ENCODE measurements at places on chromosomes 16 and 17.

DNA sequence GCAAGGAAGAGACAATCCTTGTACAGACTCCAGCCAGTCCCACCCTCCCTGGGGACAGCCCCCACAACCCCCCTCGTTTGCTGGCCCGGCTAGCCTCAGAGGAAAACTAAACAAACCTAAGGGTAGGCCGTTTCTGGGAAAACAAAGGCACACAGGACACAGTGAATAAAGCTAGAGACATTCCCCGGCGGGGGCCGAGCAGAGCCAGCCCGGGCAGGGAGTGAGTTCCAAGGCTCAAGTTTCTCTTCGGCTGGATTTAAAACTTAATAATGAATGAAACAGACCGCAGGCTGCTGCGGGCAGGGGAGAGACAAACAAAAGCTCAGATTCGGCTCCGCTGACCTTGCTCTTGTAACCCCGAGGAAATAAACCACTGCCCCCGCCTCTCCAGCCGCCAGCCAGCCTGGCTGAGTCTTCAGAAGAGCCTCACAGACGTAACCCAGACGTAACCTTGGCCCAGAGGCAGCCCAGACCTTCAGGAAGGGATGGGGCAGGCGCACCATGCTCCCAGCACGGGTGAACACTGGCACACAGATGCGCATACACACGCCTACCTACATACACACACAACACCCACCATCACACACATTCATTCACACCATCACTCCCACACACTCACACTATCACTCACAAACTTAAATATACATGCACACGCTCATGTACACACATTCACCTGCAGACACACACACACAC lies 216.0 kb downstream of the ZNF423 start:
- DNase-seq = peak; percentile 78

DNA sequence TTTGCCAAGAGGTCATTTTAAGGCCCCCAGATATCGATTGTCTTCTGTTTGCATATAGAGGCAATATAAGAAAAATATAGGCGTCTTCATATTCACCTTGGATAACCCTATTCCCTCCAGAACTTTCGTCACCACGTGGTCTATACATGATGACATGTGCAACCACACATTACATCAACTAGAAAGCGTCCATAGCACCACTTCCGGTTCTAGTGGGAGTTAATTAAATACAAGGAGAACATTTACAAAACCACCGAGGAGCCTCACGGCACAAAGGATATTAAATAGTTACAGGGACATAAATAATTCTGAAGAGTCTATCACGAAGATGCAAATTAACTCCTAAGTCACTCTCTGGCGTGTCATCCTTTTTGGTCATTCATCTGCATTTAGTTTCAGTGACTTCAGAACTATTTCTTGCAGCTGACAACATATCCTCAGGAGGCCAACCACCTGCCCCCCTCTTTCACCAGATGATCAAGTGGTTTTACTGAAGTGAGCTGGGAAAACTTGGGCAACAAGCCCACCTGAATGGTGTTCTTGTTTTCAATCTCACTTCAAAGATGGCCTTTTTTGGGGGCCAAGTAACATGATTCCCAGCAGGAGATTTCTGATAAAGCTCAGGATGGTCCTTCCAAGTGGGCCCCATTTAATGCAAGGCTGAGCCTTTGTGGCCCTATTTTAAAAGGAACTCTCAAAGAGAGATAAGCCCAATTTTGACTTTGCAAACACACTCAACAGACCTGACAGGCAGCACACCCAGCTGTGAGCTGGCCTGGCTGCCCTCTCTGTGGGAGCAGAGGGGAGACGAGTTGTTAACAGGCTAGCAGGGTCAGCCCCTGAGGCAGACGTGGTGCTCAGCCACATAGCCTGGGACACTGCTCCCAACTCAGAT lies 15.3 kb downstream of the CMTM3 start:
- DNase-seq = peak; percentile 64

DNA sequence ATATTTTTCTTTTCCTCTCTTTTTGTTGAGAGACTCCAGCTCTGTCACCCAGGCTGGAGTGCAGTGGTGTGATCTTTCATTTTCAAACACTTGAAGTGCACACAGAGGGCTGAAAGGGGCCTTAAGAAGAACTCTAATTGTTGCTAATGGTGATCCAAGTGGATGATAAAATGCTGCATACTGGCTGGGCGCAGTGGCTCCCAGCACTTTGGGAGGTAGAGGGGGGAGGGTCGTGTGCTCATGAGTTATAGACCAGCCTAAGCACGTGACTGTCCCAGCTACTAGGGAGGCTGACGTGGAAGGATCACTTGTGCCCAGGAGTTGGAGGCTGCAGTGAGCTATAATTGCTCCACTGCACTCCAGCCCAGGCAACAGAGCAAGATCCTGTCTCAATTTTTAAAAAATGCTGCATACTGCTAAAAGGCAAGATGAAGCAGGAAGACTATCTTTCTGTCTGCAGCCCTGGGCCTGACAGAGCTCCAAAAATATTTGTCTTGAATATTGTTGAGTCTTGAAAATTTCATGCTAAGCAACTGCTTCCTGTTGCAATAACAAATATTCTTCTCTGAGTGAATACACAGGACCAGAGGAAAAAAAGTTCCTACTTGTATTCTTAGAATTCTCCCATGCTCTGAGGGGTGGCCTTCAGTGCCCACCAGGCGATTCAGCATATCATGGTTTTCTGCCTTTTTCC lies 63.7 kb upstream of the AKTIP start:
- no peak for DNase-seq

- peak; percentile 46 for DNase-seq
Measured at GRCh38 chr17:58352596-58353388, 791 bp upstream of the SUPT4H1 start.

DNA sequence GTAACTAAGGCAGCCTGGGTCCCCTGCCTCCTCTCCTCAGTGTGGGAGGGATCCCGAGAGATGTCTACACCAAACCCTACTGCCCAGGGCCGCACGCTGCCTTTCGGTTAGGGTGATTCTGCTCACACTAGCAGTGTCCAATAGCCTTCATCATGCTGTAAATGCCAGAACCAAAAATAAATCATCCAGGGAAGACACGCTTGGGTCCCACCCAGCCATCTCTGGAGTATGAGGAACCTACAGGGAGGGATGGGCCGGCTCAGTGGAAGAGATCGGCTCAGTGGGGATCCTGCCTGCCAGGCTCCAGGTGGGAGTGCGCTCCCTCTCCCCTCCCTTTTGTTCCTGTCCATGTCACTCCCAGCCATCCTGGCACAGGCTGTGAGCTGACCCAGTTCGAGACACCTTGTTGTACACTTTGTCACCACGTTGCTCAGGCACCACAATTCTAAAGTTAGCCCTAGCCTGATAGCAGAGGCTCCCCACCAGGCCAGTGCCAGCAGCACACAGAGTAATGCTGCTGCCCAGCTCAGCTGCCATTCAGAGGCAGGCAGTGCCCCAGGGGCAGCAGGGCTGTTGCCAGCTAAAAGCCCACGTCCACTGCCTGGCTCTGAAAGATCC lies 24.5 kb downstream of the PEMT start:
- DNase-seq = no peak

GRCh38 chr17:2770129-2770528 lies 20.7 kb upstream of the CCDC92B start:
- no peak for DNase-seq

- peak; percentile 34 for DNase-seq
Measured at GRCh38 chr16:89565506-89566372, 5.3 kb downstream of the RPL13 start.

GRCh38 chr16:15548482-15548891 lies 94.5 kb downstream of the MARF1 start:
- no peak for DNase-seq

- peak; percentile 74 for DNase-seq
Measured at GRCh38 chr16:88922114-88922825, 54.7 kb downstream of the CBFA2T3 start.

DNA sequence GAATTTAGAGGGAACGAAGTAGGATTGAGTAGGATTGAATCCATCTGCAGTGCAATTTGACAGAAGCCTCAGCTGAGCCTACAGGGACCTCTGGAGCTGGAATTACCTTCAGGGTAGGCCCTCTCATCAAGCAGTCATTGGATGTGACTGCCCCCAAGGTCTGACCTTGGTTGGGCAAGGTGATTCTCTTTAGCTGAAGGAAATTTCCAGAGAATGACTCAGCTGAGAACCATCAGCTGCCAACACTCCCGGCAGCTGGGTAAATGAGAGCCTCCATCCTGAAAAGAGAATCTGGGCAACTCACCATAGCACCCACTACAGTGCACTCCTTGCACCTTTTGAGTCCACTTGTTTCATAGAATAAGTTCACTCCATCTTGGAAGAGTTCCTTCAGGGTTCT lies 113.5 kb upstream of the MED13 start:
- DNase-seq = no peak

GRCh38 chr17:62587554-62587953 lies 39.9 kb upstream of the MRC2 start:
- peak; percentile 56 for DNase-seq

DNA sequence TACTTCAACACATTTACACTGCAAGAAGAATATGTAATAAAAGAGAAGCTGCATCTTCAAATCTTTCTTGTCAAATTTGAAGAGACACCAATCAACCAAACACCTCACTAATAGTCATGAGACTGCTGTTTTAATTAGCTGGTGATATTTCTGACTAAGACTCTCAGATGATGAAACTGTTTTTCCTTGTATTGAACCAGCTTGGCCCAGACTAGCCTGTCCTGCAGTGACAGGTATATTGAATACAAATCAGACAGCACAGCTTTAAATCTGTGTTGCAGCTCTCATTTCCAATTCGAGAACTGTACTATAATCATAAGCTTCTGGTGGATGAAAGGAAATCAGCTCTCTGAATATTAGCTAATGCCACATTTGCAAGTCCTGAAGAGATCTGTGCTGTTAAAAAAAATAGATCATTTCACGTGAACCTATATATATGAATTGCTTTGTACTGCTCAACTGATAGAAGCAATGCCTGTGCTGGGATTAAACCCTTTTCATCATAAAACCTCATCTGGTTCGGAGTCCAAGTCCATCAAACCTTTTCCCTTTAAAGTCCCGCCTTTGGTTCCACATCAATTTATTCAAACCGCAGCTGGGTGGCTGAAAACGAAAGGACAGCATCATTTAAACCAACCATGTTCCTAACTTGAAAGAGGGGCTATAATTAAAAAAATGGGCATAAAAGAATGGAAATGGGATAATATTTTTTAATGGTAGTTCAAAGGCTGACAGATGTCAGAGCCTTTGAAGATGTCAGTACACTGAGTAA lies 306.2 kb downstream of the CEP112 start:
- DNase-seq = no peak

DNA sequence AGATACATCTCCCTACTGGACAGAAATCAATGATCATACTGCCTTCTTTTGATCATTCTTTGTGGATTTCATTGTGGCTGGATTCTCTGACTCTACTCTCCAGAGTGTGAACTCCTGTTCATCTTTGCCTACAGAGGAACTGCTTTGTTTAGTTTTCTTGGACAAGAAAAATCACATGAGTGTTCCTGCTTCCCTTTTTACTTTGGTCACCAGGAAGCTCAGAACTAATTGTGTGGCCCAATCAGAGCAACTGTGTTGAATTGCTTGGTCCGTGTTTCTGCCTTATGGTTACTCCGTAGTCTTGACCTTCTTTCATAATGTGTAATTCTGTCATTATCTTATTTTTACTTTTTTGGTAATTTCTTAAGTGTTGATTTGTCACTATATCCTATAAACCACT lies 97.0 kb downstream of the MAF start:
- DNase-seq = no peak

- no peak for DNase-seq
Measured at GRCh38 chr17:29524692-29525091, 42.1 kb downstream of the ABHD15 start.

GRCh38 chr16:26386096-26386495 lies 680.6 kb upstream of the C16orf82 start:
- no peak for DNase-seq

GRCh38 chr17:48457080-48457836 lies 27.2 kb upstream of the SKAP1 start:
- peak; percentile 4 for DNase-seq

GRCh38 chr16:6946802-6947201 lies 385.8 kb upstream of the RBFOX1 start:
- no peak for DNase-seq

DNA sequence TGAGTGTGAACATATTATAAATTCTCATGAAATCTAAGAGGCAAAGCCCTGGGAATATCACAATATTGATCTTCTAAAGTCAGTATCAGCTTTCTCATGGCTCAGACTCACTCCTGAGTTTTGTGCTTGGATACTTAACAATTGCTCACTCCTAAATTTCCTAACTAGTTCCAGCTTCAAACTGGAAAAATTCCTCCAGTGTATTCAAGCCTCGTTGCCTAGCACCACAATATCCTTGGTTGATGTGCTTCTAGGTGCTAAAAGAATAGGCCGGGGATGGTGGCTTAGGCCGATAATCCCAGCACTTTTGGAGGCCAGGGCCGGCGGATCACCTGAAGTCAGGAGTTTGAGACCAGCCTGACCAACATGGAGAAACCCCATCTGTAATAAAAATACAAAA lies 62.5 kb downstream of the XYLT1 start:
- DNase-seq = no peak

GRCh38 chr17:64261417-64262145 lies 1.5 kb downstream of the TEX2 start:
- DNase-seq = no peak

DNA sequence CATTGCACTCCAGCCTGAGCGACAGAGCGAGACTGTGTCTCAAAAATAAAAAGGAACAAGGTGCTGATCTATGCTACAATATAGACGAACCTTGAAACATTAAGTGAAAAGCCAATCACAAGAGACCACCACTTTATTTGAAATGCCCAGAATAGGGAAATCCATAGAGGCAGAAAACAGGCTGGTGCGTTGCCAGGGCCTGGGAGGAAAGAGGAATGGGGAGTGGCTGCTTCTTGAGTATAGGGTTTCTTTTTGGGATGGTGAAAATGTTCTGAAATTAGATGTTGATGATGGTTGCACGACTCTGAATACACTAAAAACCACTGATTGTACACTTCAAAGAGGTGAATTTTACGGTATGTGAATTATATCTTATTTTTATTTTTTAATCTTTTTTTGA lies 20.3 kb upstream of the GLIS2 start:
- DNase-seq = no peak

GRCh38 chr17:35730400-35731005 lies 936 bp upstream of the RASL10B start:
- DNase-seq = no peak

DNA sequence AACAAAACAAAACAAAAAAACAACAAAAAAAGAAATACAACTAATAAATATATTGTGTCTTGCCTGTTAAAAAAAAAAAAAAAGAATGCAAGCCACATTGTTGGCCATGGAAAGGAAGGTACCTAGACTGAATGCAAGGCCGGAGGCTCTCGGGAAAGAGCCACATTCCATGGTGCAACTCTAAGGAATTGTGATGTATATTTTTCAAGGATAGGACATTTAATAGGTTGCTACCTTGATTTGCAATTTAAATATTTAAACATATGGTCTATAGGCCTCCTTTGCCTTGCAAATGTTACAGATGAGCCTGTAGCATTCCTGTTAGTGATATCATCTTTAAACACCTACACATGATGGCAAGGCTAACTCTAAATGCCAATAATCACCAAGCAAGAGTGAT lies 650.9 kb downstream of the TOX3 start:
- DNase-seq = no peak

- DNase-seq = no peak
Measured at GRCh38 chr16:27929818-27930217, 133.7 kb downstream of the GSG1L start.
